ENCODE measurements at places on chromosomes 13 and 19.

GRCh38 chr13:40317980-40318327, 348.5 kb downstream of the FOXO1 start:
- DNase-seq: no peak

- no peak for DNase-seq
Observed at GRCh38 chr13:113740661-113741060, 18.4 kb upstream of the TMEM255B start.

GRCh38 chr13:113901231-113901630, 37.4 kb upstream of the GAS6 start:
- no peak for DNase-seq

- no peak for DNase-seq
Observed at GRCh38 chr13:97757807-97758206, 195.7 kb upstream of the IPO5 start.

- DNase-seq: no peak
Observed at GRCh38 chr13:36907266-36907665, 12.8 kb downstream of the SMAD9 start.

- DNase-seq: no peak
Observed at GRCh38 chr13:103810026-103810425, 743.8 kb upstream of the SLC10A2 start.

DNA sequence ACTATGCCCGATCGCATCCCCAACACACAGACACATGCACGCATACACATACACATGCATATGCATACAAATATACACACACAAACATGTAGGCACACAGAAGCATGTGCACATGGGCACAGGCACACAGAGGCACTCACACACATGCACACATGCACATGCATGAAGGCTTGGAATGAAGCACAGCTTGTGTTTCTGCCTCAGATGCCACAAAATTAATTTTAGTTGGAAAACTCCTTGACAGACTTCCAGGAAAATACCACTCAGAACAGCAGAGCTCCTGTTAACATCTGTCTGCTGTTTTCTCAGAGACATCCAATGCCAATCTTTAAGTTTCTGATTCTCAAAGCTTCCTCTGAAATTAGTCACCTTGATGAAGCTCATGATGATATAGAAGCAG, 532.7 kb downstream of the RFC3 start:
- no peak for DNase-seq

- no peak for DNase-seq
Observed at GRCh38 chr19:49985871-49986270, 24.9 kb upstream of the SIGLEC11 start.

GRCh38 chr13:114047358-114047881, 73.5 kb upstream of the C13orf46 start:
- DNase-seq: no peak

DNA sequence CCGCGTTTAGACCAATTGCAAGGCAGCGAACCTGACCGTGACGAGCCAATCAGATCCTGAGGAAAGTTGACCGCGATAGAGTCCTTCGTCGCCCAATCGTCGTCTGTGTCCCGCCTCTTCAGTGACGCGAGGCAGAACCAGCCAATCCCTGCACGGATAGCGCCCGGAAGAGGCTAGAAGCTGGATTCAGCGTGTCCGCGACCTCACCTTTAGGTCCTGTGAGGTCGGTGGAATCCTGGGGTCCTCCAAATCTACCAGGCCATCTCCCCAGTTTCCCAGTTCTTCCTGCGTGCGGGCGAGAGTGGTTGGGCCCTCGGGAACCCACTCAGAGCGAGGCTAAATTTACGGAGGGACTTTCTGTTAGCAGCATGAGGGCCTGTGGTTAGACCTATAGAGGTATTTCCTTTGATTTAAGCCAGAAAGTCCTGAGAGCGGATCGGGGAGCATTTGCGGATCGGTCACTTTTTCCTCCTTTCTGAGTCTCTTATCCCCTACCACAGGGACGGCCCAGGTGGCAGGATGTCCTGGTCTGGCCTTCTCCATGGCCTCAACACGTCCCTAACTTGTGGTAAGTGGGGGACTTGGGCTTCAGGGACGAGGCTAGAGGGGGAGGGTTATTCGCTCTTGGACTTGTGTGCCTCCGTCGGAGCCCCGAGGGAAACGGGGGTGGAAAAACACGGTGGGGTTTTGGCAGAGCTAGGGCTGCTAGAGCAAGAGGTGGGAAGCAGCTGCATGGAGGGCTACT, at the start of gene MRPS12:
MRPS12 (plus strand) TSS at position 169 of the 745 bp plus-strand sequence; CDS start at position 520, 351 bp downstream.
- peak; percentile 99 for DNase-seq

DNA sequence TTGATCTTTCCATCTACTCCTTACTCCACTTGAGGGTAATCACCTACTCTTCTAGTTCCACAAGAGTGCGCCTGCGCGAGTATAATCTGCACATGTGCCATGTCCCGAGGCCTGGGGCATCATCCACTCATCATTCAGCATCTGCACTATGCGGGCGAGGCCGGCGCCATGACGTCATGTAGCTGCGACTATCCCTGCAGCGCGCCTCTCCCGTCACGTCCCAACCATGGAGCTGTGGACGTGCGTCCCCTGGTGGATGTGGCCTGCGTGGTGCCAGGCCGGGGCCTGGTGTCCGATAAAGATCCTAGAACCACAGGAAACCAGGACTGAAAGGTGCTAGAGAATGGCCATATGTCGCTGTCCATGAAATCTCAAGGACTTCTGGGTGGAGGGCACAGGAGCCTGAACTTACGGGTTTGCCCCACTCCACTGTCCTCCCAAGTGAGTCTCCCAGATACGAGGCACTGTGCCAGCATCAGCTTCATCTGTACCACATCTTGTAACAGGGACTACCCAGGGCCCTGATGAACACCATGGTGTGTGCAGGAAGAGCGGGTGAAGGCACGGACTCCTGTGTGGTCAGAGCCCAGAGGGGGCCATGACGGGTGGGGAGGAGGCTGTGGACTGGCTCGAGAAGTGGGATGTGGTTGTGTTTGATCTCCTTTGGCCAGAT, 2.7 kb upstream of the KLK2 start:
- no peak for DNase-seq

GRCh38 chr13:33006134-33006533, 10.1 kb upstream of the KL start:
- DNase-seq: no peak

DNA sequence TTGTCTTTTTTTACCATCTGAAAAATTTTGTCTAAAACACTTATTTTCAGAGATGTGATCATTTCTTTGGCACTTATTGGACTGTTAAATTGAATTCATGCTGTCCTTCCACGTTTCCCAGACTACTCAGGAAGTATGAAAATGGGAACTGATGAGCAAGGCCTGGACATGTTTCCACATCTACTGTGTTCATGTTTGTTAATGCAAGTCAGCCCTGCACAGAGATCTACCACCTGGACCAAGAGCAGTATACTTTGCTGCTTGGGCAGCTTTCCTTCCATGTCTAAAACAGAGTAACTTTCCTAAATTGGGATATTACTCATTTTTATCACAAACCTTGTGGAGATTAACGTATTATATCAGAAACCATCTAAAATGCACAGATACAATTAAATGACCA, 687.4 kb downstream of the DIAPH3 start:
- DNase-seq: no peak

GRCh38 chr13:35474496-35475211, 1.8 kb downstream of the MAB21L1 start:
- DNase-seq: no peak

All from NCI-H1930 (cell line).